Small intestine (tissue), 16 donors: ENCODE measurements at places on chromosomes 12 and 14.

DNA sequence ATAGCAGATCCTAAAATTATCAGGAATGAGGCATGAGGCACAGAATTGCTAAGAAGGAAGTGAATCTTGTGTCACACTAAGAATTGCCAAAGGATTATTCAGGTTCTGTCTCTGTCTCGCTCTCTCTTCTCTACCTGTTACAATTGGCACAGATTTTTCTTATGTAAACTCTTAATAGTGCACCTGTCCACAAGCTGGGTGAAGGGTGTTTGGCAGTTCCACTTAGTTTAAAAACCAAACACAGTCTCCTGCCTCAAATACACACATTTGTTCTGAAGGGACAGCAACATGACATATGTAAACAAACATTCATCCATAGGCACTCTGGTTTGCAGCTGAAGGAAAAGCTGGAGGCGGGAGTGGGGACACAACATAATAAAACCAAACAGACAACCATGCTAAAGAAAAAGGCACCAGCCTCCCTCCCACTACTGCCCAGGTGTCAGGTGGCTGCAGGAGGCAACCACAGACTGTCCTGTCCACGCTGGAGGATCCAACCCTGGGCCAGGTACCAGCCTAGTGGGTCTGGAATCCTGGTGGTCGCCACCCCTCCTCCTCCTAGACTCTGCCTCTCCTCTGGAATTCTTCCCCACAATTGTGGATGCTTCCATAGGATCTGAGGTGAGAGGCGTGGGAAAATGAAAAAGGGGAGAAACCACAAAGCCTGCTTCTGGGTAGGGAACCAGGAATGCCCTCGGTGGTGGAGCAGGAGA, 81.2 kb downstream of the TMEM260 start:
- H3K27me3 ChIP-seq = no peaks in the 10 kb centered on the region
- H3K27ac ChIP-seq = no peak overlapping the region
- DNase-seq = no peak
- H3K4me3 ChIP-seq = no peak overlapping the region
- no peaks in the 10 kb centered on the region for H3K36me3 ChIP-seq
- H3K4me1 ChIP-seq = peaks cover 3% of the 10 kb centered on the region

DNA sequence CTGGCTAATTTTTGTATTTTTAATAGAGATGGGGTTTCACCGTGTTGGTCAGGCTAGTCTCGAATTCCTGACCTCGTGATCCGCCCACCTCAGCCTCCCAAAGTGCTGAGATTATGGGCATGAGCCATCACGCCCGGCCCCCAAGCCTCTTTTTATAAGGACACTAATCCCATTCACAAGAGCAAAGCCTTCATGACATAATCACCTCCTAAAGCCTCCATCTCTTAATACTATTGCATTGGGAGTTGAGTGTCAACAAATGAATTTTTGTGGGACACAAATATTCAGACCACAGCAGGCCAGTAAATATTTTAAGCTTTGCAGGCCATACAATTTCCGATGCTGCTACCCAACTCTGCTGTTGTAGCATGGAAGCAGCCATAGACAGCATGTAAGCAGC, 10.9 kb downstream of the RNF212B start:
- H3K27me3 ChIP-seq = peaks cover 2% of the 10 kb centered on the region
- H3K36me3 ChIP-seq = no peaks in the 10 kb centered on the region
- H3K4me1 ChIP-seq = peaks cover 26% of the 10 kb centered on the region

DNA sequence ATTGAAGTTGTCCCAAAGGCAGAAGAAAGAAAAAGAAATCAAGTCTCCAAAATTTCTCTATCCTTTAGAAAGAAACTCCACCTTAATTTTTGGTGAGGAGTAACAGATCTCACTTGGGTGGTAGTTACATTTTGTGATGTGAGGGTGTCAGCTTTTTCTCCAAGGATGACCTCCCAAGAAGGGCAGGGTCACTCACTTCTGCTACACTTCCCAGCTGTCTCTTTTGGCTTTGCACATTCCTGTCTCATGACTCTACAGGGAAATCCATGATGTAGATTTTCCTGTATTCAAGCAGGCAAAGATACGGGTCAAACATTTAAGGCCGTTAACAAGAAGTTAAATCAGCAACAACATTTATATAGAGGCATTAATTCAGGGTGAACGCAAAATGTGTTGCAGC, 1016.4 kb downstream of the NRXN3 start:
- H3K4me3 ChIP-seq = no peak overlapping the region
- H3K36me3 ChIP-seq = no peaks in the 10 kb centered on the region
- DNase-seq = no peak
- no peaks in the 10 kb centered on the region for H3K27me3 ChIP-seq
- no peak overlapping the region for H3K27ac ChIP-seq

DNA sequence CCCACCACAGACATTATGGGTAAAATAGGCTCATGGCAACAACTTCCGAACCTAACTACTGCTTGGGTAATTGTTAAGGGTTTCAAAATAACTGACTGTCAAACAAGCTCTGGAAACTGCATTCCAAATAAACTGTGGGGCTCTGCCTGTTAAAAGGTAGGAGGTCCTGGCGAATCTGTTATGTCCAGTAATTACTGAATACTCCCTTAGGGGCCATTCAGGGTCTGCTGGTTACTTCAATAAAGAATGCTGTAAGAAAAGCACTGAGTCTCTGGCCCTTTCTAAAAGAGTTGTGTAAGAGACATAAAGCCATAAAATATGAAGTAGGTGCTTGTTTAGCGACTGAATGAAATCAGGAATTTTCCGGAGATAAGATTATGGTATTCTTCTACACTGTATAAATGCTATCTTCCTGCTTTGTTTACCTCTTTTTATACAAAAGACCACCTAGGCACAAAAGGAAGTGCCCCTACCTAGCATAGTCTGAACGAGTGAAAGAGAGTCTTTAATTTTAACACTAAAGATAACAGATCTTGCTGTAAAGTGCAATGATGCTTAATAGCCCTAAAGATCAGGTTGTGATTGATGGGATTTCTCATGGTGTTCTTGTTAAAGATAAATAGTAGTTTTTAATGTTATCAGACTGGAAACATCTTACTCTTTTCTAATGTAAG, 127.8 kb downstream of the FBXL14 start:
- peaks cover 11% of the 10 kb centered on the region for H3K36me3 ChIP-seq
- no peak overlapping the region for H3K4me3 ChIP-seq
- DNase-seq = no peak
- H3K27me3 ChIP-seq = no peaks in the 10 kb centered on the region

- no peaks in the 10 kb centered on the region for H3K36me3 ChIP-seq
- H3K27ac ChIP-seq = no peak overlapping the region
- no peak for DNase-seq
- H3K4me1 ChIP-seq = no peaks in the 10 kb centered on the region
- no peak overlapping the region for H3K4me3 ChIP-seq
- no peaks in the 10 kb centered on the region for H3K27me3 ChIP-seq
Observed at GRCh38 chr14:103370087-103370486, 15.1 kb upstream of the MARK3 start.

GRCh38 chr14:71341156-71341555, 433.9 kb downstream of the PCNX1 start:
- no peaks in the 10 kb centered on the region for H3K27me3 ChIP-seq
- H3K27ac ChIP-seq = peak overlapping the region; percentile 56
- DNase-seq = no peak
- no peaks in the 10 kb centered on the region for H3K36me3 ChIP-seq
- H3K4me1 ChIP-seq = peaks cover 33% of the 10 kb centered on the region

DNA sequence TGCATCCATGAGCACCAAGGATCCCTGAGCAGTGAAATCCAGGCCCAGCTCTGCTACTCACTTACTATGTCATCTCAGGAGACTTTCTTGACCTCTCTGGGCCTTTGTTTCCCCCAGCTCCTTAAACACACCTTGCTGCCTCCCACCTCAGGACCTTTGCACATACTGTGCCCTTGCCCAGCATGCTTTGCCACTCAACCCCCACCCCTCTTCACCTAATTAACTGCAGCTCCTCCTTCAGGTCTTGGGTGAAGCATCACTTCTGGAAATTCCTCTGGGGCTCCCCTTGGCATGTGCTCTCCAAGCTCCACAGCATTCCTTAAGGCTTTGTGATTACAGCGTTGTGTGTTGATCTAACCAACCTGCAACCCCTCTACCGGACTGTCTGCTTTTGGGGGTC, 15.9 kb downstream of the WSCD2 start:
- no peak overlapping the region for H3K27ac ChIP-seq
- DNase-seq = no peak
- H3K4me1 ChIP-seq = no peaks in the 10 kb centered on the region
- no peaks in the 10 kb centered on the region for H3K36me3 ChIP-seq

DNA sequence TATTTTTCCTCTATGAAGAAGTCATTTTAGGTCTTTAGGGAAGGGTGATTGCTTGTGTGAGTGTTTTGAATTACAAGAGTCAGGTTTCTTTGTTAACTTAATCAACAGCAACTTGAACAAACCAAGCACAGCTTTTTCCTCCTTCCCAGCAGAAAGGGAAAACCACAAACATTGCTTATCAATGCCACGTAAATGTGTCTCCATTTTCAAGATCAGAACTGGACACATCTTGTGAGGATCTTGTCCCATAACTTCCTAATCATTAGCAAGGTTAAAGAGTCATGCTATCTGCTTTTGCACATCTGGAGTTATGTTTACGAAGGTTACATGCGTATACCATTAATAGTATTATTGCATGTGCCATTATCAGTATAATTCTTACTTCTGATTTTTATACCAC, 248.0 kb upstream of the FLRT2 start:
- no peaks in the 10 kb centered on the region for H3K4me1 ChIP-seq
- H3K4me3 ChIP-seq = no peak overlapping the region
- DNase-seq = no peak
- no peak overlapping the region for H3K27ac ChIP-seq

DNA sequence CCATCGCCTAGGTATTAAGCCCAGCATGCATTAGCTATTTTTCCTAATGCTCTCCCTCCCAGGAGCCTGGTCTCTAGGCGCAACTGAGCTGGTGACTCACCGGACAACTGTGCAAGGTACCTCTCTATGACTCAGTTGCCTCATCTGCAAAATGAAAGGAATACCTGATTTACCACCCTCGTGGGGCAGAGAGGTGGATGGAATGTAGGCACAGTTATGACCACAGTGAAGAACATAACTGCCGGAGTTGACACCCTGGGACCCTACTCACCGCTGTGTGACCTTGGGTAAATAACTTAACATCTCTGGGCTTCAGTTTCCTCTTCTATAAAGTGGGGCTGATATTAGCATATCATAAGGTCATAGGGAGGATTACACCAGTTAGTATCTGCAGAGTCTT, 22.6 kb downstream of the BCL11B start:
- H3K4me1 ChIP-seq = peaks cover 9% of the 10 kb centered on the region
- DNase-seq = no peak
- H3K36me3 ChIP-seq = peaks cover 1% of the 10 kb centered on the region
- no peak overlapping the region for H3K27ac ChIP-seq
- peaks cover 6% of the 10 kb centered on the region for H3K27me3 ChIP-seq

DNA sequence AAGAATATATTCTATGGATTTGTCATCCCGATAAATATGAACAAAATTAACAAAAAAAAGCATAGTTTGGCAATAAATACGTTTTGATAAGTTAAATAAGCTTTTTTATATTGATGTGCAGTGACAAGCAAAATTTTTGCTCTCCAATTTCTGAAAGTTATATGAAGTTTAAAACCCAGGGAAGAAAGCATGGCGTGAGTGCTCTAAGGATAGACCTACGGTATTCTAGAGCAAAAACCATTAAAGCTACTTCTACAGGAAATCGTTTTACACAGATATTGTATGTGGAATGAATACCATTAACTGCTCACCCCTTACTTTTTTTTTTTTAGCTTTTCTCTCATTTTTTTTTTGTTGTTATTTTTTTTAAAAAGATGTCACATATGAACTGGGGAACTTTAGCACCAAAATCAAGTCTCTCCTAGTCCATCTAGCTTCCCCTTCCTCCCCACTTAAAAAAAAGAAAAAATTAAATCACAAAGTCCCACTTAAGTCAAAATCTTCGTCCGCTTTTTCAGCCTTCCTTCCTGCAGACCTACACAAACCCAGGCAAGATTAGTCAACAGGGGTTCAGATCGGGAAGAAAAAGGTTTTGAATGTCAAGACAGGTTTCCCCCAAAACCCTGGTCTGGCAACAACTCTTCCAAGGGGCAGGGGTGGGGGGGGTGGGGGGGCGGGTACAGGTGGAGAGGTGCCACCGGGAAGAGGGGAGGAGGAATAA, 4.4 kb downstream of the ZFP36L1 start:
- peaks cover 19% of the 10 kb centered on the region for H3K36me3 ChIP-seq
- DNase-seq = peak; percentile 45
- H3K27ac ChIP-seq = peak overlapping the region; percentile 99

DNA sequence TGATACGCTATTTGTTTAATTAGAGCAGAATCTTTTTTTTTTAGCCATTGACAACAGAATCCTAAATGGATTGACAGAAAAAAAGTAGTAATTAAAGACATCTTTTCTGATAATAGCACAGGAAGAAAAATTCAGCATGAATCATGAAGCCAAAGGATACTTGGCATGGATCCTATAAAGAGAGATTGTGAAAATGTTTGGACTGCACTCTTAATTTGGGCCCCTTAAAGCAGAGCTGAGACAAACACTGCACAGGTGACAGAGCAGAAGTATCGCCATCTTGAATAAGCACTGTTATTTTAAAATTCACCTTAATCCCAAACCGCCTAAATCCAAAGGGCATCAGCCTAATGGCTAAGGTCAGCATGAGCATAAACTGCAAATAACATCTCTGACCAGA, 48.8 kb upstream of the SEL1L start:
- H3K27me3 ChIP-seq = no peaks in the 10 kb centered on the region
- H3K27ac ChIP-seq = no peak overlapping the region
- no peak overlapping the region for H3K4me3 ChIP-seq
- DNase-seq = no peak
- H3K36me3 ChIP-seq = no peaks in the 10 kb centered on the region

DNA sequence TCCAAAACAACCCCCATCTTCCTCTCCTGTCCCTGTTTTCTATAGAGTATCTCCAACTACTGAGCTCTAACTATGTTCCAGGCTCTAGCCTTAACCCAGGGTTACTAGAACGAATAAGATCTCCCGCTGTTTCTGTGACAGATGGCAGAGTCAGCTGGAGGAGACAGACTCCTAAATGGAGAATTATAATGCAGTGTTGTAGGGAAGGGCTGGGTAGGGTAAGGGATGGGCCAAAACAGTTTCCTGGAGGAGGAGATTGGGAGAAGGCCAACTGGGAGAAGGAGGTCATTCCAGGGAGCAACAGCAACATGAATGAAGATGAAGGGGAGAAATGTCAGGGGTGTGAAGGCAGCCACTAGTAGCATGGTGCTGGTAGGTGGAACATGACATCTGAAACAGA, 73.4 kb upstream of the ANO4 start:
- no peaks in the 10 kb centered on the region for H3K36me3 ChIP-seq
- peaks cover 10% of the 10 kb centered on the region for H3K27me3 ChIP-seq
- no peak for DNase-seq
- H3K27ac ChIP-seq = no peak overlapping the region
- H3K4me3 ChIP-seq = no peak overlapping the region

- no peak overlapping the region for H3K4me3 ChIP-seq
- H3K36me3 ChIP-seq = peaks cover 2% of the 10 kb centered on the region
- no peaks in the 10 kb centered on the region for H3K27me3 ChIP-seq
- H3K4me1 ChIP-seq = no peaks in the 10 kb centered on the region
- no peak overlapping the region for H3K27ac ChIP-seq
Observed at GRCh38 chr12:44379831-44380230, 496.3 kb downstream of the NELL2 start.

DNA sequence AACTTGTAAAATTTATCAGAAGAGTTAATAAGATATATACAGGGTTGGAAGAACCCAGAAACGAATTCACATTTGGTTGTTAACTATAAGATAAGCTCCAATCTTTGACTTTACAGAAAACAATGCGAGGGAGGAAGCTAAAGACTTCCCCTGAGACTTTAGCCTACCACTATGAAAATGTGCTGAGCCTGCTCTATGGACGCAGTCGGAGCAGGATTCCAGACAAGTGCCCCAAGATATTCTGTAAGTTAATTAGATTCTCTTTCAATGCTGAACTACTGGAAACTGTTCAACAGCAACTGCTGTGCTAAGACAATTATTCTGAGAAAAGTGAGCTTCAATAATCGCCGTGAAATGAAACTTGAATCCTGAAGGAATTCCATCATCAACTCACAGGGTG, 8.3 kb upstream of the LRRC10 start:
- H3K4me3 ChIP-seq = no peak overlapping the region
- H3K27ac ChIP-seq = no peak overlapping the region
- no peaks in the 10 kb centered on the region for H3K36me3 ChIP-seq
